T1000 (cell line): ENCODE measurements at places on chromosomes 11 and 22.

DNA sequence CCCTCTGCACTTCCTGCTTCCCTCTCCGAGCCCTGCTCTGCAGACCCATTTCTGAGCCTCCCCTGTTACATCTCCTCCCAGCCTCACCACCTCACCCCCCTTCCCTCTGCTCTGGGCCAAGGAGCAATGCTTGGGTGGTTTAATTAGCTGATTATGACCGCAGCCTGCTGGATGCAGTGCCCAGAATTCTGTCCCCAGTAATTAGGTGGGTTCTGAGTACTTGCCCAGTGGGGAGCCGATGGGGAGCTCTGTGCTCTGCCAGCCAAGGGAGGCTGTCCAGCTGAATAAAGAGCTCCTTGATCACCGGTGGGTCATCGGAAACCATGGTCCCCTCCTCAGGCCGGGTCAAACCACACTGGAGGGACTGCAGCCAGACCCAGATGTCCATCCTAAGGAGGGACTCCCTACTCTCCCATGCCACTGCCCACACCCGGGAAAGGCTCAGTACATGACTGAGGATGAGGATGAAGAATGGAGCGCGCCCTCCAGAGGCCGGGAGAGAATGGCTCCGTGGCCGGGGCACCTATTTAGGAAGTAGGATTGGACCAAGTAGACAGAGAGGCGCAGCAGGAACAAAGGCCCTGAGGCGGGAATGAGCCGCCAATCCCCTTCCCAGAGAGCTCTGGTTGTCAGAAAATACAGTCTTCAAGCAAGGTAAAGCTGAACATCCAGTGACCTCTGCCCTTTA, 9.1 kb downstream of the ARRB1 start:
- no peak for DNase-seq

DNA sequence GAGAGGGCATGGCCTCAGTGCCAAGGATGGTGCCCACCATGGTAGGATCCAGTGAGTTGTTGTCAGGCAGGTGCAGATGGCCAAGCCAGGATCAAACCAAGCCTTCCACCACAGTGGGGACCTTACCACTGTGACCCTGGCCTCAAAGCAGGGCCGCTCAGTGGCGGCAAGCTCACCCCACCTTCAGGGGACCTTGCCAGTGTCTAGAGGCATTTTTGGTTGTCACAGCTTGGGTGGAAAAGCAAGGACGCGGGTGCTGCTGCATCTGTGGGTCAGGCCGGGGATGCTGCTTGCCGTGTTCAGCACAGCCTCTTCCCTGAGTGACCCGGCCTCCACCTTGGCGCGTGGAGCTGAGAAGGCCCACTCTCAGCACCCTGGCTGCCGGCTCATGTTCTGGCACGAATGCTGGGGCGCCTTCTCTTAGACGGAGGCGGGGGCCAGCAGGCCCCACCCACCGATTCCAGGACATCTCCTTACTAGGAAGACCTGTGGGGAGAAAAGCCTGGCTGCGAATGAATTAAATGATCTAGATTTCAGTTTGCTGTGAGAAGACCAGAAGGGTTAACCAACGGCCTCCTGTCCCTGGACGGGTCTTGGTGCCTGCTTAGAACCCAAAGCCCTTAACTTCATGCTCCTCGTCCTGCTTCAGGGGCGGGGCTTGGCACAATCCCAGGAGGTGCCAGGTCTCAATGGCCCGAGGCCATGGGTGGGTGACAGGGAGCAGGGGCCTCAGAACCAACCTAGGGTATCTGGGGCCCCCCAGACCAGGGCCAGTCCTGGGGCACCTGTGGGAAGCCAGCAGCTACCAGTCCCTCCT, 18.9 kb downstream of the TRMU start:
- DNase-seq: no peak

GRCh38 chr11:23423104-23423503, 562.8 kb upstream of the CCDC179 start:
- no peak for DNase-seq

DNA sequence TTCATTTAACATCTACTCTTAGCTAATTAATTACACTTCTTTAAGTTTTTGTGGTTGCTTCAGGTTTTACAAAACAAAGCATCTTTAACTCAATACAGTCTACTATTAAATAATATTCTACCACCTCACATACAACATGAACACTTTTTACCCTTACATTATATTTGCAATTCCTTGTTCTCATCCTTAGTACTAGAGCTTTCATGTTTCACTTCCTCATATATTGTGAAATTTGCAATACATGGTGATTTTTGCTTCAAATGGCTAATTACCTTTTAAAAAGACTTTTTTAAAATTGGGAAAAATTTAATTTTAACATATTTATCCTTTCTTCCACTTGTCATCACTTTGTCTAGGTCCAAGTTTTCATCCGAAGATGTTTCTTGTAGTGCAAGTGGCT, 37.5 kb downstream of the RSF1 start:
- no peak for DNase-seq

DNA sequence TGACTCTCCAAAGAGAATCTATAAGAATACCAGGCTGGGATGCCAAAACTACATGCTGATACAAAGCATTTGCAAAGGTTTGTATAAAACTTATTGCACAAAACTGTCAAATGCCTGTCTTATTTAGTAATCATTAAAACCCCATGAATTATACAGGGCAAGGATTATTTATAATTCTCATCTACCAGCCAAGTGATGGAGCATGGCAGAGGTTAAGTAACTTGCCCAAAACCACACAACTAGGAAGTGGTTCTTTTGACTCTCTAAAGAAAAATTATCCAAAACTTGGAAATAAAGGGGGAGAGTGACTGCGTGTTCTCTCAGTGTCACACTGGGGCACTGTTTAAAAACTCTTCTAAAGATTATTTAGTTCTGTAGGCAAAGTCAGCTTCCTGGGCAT, 17.4 kb upstream of the CLMP start:
- no peak for DNase-seq

GRCh38 chr11:59777104-59777503, 21.9 kb downstream of the STX3 start:
- no peak for DNase-seq

DNA sequence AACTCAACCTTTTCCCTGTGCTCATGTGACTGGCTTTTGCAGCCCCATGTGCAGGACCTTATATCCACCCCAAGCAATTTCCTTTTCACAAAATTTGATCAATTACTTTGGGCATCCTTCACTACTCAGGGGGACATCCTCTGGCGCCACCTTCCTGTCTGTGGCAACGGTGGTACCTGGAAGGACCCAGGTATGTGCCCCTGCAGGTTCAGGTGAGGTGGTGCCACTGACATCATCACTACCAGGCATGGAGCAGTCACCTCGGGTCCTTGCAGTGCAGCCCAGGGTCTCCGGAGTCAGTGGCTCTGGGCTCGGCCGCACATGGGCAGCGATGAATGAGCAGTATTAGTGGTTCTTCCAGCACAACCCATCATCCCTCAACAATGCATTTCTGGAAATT, 37.7 kb upstream of the B3GAT1 start:
- DNase-seq: no peak

DNA sequence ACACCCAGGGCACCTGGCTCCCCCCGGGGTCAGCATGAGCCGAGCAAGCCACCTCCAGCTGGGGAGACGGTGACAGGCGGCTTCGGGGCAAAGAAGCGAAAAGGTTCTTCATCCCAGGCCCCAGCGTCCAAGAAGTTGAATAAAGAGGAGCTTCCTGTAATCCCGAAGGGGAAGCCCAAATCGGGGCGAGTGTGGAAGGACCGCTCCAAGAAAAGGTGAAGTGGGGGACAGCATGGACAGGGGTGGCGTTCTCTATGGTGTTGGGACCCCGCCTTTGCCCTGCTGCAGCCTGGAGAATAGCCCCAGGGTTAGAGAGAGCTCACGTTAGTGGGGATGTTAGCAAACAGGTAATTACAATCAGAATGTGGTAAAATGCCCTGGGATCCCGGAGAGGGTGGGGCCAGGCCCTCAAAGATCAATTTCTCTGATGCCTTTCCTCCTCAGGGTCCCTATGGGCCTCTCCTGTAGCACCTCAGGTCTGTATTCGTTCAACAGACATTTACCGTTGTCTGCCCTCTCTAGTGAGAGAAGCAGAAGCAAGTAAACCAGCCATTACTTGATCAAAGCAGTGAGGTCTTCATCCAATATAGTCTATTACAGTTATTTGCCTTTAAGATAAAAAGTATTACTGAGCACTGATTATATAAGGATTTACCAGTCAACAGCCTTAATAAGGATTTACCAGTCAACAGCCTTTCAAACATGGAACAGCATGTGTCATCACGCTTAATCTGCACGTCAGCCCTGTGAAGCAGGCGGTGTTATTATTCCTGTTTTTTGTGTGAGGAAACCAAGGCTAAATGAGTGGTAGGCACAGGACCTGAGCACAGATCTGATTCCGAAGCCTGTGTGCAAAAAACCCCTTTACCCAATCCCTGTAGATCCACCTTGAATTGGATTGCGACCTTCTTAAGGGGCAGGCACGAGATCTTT, 1.0 kb downstream of the CCDC86 start:
- no peak for DNase-seq

DNA sequence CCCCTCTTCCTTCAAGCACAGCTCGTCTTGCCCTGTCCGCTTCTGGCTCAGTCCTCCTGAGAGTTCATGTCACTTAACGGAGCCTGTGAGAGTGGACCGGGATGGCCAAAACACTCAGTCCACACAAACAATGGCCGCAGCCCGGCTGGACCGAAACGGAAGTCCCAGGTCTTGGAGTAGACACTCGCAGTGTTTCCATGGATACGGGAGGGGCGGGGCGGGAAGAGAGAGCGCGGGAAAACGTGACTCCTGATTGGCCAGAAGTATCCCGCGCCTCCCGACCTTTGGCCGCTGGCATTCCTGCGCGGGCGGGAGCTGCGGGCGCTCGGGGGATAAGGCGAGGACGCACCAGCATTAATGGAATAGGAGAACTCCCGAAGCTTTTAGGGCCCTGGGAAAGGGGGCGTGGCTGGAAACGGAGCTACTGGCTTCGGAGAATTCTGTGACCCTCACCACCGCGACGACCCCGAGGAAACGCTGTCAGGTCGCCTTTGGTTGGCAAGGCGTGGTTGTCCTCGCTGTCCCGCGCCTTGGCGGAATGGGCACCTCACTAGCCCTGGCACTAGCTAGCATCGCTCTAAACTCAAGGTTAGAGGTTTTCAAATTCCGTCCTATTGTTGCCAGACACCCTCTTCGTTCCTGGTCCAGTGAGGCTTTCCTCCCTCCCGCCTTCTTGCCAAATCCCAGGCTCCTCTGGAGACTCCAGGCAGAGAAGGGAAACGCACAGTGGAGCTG, at the start of the genes NLRP14 and ZNF214:
TSS of gene NLRP14 (plus strand) at position 297 of the 735 bp plus-strand sequence. CDS start 18,108 bp downstream, outside the sequence.
TSS of gene ZNF214 (minus strand) at position 164 of the 735 bp plus-strand sequence. CDS start 17,511 bp downstream, outside the sequence.
- peak; percentile 80 for DNase-seq

DNA sequence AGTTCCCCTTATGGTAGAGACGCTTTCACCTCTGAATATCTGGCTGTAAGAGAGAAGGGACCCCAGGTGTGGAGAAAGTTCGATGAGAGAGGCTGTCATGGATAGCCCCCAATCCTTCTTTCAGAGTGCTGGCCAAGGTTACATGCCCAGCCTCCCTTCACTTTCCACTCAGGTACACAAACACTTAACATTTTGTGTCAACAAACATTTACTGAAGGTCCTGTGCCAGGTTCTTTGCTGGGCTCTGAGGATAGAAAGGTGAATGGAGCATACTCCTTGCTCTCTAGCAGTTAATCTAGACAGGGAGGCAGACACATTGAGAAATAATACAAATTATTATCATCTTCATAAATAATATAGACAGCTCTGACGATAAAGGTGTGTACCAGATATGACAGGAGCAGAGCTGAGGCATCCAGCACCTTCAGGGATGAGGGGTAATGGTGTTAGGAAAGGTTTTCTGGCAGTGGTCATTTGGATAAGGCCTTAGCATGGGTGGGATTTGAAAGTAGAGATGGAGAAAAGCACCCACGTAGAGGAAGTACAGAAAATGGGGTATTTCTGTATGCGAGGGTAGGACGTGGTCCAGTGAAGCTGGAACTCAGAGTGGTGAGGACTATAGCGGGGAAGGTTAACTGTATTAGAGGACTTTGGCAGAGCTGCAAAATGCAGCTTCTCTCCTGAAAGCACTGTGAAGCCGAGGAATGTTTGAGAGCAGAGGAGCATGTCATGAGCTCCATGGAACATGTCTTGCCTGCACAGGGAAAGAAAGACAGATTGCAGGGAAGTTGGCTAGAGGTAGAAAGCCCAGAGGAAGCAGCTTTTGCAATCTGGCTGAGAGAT, 19.6 kb downstream of the PPFIBP2 start:
- DNase-seq: no peak

- DNase-seq: no peak
Observed at GRCh38 chr11:68524681-68525080, 64.1 kb downstream of the PPP6R3 start.

DNA sequence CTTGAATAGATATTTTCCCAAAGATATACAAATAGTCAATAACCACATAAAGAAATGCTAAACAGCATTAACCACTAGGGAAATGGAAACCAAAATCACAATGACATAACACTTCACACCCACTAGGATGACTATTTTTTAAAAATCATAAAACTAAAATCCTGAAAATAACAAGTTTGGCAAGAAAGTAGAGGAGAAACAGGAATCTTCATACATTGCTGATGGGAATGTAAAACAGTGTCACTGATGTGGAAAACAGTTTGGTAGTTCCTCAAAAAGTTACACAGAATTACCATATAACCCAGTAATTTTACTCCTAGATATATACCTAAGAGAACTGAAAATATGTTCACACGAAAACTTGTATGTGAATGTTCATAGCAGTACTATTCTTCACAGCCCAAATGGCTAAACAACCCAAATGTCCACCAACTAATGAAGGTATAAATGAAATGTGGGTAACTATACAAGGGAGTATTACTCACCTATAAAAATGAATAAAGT, 12.5 kb downstream of the PICALM start:
- DNase-seq: no peak

DNA sequence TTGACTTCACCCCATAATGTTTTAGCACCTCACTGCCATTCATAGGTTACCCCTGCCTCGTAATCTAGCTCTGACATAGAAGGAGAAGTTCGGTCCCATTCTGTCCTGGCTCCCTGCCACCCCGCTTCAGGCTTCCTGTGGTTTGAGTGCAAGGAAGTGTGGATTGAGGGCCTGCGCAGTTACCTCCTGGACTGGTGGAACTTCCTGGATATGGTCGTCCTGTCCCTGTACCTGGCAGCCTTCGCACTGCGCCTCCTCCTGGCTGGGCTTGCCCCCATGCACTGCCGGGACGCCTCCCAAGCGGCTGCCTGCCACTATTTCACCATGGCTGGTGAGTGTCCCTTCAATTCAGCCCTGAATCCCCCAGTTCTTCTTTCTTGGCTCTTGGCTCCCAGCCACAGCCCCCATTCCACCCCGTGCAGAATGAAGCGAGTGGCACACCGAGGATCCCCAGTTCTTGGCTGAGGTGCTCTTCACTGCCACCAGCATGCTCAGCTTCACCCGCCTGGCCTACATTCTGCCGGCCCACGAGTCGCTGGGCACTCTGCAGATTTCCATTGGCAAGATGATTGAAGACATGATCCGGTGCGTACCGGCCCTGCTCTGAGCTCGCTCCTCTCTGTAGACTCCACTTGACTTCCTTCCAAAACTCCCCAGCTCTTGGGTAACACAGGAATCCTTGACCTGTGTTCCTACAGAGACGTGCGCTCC, 15.4 kb downstream of the ART5 start:
- no peak for DNase-seq

GRCh38 chr11:128473636-128474035, 113.7 kb downstream of the ETS1 start:
- no peak for DNase-seq
